Hematopoietic multipotent progenitor cell treated with erythropoietin and hydrocortisone succinate and interleukin-3 and kit ligand, for 15 days (in vitro differentiated cells): ENCODE measurements at places on chromosomes 4 and X.

GRCh38 chr4:2248044-2248780 lies 6.3 kb upstream of the HAUS3 start:
- no peak for DNase-seq

DNA sequence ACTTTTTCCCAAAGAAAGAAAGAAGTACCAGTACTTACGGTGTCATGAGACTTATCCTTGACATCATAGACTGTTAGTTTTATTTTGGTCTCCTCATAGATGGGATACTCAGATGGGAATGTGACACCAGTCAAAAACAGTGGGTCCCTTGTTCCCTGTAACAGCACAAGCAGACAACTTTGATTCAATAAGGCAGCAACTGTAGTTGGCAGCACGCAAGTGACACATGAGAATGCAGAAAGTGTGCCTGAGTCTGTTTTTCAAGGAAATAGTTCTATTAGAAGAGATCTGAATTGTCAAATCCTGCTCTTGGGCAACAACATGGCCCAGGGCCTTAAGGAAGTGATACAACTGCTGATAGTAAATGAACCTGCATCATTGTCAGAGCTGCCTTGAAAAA lies 443.2 kb downstream of the INPP4B start:
- DNase-seq = no peak

GRCh38 chr4:153497988-153498967 lies 32.1 kb downstream of the TMEM131L start:
- no peak for DNase-seq

- DNase-seq = no peak
Observed at GRCh38 chrX:38988301-38988700, 187.0 kb downstream of the MID1IP1 start.

- DNase-seq = no peak
Observed at GRCh38 chr4:92872604-92873003, 568.8 kb downstream of the GRID2 start.

DNA sequence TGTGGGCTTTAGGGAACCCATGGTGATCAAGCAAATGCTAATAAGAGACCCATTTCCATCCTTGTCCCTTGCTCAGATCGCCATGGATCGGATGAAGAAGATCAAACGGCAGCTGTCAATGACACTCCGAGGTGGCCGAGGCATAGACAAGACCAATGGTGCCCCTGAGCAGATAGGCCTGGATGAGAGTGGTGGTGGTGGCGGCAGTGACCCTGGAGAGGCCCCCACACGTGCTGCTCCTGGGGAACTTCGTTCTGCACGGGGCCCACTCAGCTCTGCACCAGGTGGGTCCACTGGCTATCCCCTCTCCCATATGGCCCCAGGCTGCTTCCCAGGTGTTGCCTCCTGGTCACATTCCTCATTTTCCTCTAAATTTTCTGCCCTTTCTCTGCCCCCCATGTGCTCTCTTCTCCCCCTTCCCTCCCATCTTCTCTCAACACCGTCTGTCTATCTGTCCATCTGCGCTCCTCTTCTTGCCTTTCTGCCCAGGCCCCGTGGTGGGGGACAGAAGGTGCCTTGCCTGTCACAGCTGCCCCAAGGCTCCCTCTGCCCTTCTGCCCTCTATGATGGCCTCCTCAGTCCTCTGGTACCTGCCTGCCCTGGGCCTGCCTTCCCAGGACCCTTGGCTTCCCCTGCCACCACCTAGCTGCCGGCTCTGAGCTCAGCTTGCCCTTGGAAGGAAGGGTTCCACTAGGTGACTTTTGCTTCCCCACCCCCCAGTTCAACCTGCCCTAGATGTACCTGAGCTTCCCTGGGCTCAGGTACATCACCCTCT lies 5.2 kb downstream of the CDK16 start:
- no peak for DNase-seq

DNA sequence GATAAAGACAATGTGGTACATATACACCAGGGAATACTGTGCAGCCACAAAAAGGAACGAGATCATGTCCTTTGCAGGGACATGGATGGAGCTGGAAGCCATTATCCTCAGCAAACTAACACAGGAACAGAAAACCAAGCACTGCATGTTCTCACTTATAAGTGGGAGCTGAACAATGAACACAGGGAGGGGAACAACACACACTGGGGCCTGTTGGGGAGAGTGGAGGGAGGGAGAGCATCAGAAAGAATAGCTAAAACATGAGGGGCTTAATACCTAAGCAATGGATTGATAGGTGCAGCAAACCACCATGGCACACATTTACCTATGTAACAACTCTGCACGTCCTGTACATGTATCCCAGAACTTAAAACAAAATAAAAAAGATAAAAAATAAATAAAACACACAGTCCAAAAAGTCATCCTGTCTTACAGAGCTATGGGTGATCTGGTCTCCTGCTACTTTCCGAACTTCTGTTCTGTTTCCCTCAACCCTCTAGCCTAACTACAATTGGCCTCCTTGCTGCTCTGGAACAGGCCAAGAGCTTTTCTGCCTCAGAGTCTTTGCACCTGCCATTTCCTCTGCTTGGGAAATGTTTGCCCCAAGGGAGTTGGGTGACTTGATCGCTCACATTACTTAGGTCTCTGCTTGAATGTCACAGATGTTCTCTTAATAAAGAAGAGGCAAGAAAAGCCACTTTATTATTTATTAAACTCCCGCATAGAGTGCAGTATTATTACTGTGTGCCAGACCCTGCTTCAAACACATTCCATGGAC lies 1.1 kb upstream of the CD38 start:
- DNase-seq = no peak

DNA sequence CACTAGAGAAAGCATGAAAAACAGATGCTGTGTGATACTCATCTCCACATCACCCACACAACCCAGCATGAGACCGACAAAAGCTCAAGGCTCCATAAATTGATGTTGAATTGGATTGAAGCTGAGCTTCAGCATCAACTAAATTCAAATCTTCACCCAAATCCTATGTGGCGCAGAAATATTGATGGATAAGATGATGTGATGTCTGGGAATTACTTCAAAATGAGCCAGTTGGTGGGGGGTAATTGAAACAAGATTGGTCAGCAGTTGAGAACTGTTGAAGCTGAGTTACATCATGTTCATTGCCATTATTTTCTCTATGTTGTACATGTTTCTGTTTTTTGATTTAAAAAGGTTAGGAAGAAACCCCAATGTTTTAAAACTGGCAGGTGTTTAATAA lies 166.5 kb upstream of the STS start:
- no peak for DNase-seq

DNA sequence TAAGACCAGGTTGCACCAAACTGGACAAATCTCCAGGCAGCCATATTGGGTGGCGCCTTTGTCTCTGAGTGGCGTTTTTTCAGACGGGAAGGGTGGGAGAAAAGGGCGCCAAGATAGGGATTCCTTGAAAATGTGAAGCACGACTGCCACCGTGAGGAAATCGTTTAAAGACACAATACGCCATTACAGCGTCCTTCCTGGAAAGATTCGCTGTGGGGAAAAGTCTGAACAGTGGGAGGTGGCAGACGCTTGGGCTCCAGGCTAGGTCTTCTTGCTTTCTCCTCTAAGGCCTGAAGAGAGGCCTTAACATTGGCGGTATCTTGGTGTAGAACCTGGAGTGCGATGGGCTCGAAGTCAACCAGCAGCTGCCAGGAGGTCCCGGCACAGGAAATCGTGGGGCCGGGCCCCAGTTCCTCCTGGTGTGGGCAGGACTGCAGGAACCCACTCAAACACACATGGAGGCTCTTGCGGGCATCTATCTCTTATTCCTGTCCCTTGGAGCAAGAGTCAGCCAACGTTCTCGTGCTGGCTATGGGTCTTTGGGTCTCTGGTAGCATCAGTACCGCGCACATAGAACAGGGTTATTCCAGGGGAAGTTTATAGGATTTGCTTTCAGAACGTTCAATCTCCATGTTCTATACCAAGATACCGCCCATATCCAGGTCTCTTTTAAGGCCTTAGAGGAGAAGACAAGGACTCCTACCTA lies 208.8 kb downstream of the OR13H1 start:
- DNase-seq = no peak

DNA sequence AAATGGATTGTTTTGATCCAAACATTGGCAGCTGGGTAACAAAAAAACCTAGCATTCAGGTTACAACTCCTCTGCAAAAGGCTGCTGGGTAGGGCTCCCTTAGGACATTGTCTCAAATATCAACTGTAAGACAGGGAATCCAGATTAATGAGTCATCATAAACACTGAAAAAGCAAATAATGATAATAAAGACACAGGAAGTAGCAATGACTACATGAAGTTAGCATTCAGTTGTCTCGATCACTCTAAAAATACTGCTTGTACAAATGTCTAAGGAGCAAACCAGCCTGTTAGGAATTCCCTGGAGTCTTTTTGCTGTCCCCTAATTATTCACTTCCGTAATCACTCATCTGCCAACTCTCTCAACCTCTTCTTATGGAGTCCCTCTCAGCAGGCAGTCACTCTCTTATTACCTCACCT lies 259.2 kb downstream of the GPC3 start:
- no peak for DNase-seq

GRCh38 chr4:13584481-13584880 lies 40.2 kb upstream of the NKX3-2 start:
- no peak for DNase-seq

GRCh38 chr4:113823291-113823659 lies 61.7 kb upstream of the CAMK2D start:
- DNase-seq = no peak

DNA sequence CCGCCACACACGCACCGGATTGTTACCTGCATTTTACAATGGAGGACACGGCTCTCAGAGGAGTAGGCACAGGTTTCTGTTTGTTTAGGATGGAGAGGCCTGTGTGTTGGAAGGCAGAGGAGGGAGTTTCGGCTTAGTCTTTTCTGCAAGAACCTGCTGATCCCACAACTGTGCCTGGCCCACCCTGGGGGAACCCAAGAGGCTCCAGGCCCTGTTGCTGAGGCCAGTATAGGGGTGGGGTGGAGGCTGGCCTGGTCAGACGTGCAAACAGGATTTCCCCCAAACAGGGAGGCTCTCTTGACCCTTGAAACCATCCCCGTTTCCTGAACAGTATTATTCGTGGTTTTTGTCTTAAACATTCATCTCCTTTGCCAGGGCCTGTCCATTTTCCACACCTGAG lies 772 bp upstream of the SLC49A3 start:
- DNase-seq = no peak

- no peak for DNase-seq
Observed at GRCh38 chr4:69093681-69094080, 2.6 kb upstream of the UGT2B7 start.

- DNase-seq = no peak
Observed at GRCh38 chr4:72631296-72631695, 62.3 kb upstream of the ADAMTS3 start.

GRCh38 chr4:157443537-157443936 lies 223.0 kb downstream of the GRIA2 start:
- no peak for DNase-seq

DNA sequence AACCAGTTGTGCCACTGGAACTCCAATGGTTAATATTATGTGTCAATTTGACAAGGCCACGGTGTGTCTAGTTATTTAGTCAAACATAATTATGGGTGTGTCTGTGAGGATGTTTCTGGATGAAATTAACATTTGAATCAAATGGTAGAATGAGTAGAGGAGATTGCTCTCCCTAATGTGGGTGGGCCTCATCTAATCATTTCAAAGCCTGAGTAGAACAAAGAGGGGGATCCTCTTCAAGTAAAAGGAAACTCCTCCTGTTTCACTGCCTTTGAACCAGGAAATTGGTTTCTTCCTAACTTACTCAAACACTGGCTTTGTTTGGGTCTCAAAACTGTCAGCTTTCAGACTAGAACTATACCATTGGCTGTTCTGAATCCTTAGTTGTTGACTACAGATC lies 1692.1 kb downstream of the PCDH19 start:
- DNase-seq = no peak

DNA sequence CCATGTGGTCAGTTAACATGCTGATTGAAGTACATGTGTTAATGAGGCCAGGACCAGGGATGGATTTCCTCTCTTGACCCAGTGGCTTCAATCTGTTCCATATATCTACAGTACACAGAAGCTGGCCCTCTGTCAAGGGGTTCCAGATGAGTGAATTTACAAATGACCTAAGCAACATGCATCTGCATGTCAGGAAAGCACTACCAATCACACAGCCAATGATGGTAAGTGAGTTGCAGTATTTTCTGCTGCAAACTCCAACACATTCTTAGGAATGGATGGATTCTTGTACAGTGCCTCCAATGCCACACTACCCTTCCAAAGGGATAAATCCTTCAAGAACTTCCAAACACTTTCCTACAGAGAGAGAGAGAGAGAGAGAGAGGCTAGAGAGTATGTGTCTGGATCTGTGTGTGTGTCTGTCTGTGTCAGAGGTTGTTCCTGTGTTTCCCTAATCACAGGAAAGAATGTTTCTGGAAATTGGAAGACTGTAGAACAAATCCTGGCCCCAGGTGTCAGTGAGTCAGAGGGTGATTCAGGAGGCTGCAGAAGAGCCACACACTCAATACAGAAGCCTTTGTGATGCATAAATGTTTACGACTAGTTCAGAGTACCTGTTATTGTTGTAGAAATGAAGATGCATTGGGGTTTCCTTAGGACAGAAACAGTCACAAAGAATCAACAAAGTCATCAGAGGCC lies 107.5 kb downstream of the GUCY2F start:
- DNase-seq = no peak

DNA sequence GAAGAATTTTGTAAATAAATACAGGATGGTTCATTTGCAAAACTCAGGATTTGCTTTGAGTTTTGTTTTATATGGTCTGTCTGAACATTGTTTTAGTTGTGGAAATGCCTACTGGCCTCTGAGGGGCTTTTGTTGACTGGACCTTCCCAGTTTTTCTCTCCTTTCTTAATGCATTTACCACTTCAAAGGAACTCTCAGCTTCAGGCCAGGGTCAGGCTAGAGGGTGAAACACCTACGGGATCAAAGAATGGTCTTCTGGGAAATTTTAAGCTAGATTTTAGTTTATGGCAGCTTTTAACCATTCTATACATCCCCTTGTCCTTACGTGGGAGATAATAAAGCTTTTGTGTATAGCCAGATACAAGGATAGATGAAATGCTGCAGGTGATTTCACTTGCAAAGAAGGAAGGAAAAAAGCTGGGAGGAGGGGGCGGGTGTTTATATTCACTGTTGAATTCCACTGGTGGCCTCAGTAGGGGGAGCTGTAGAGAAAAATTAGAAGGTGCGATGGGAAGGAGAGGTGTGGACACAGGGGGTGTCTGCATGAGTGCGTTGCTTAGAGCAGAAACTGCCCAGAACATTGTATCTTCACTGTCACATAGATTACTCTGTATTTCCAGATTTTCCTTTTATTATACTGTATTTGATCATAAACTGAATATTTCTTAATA lies 151.8 kb downstream of the TSPAN5 start:
- no peak for DNase-seq

GRCh38 chr4:84751707-84752106 lies 168.8 kb downstream of the CDS1 start:
- DNase-seq = no peak

DNA sequence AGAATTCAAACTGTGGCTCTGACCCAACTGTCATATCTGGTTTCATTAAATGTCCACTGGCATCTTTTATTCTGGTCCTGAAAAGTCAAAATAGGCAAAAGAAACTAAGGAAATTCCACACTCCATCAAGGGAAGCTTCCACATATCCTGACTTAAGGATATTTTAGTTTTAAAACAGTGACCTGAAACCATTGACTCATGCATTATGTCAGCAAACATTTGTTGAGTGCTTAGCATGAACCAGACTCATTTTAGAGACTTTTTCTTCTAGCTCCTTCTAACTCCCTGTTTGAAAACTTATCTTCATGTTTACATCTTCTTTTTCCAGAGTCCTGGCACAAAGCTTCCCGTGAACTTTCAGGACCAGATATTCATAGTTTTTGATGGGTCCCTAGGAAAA lies 6.9 kb upstream of the CXCL1 start:
- no peak for DNase-seq
